Lower leg skin (tissue), 4 donors: ENCODE measurements at places on chromosomes 11 and 22.

GRCh38 chr22:44042249-44043218, 18.4 kb downstream of the PARVB start:
- DNase-seq = no peak

DNA sequence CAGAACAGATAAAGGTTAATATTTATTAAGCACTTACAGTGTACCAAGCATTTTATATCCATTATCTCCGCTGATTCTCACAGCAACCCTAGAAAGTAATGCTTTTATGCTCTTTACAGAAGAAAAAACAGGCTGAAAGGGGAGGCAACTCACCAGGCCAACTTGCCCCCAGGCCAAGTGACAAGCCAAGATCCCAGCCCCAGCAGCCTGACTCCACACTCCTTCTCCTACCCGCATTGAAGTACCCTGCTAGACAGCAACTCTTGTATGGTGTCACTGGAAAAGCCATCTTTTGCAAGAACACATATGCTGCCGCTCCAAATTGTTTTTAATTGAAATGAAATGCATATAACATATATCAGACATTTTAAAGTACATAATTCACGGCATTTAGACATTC, 25.6 kb downstream of the SMCO4 start:
- no peak for DNase-seq

DNA sequence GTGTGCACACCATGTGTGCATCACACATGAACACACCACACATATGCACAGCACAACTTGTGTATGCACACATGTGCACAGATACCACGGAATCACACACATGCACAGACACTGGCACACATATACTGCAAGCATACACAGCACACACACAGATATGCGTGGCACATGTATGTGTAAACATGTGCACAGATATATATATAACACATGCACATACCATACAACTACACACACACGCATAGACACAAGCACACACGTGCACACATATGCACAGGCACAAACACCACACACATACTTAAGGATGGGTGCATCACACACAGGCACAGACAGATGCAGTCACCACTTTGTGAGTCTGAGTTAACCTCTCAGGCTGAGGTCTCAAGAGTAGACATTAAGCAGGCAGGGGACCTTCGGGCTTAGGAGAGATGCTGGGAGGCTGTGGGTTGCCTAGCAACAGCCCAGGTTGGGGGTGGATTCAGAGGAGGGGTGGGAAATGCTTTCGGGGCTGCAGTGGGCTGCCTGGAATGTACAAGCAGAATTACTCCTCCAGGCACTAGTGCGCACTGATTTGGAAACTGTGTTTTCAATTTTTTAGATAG, 82.9 kb downstream of the MYO18B start:
- no peak for DNase-seq

GRCh38 chr22:39405346-39406085, 5.9 kb downstream of the TAB1 start:
- no peak for DNase-seq

DNA sequence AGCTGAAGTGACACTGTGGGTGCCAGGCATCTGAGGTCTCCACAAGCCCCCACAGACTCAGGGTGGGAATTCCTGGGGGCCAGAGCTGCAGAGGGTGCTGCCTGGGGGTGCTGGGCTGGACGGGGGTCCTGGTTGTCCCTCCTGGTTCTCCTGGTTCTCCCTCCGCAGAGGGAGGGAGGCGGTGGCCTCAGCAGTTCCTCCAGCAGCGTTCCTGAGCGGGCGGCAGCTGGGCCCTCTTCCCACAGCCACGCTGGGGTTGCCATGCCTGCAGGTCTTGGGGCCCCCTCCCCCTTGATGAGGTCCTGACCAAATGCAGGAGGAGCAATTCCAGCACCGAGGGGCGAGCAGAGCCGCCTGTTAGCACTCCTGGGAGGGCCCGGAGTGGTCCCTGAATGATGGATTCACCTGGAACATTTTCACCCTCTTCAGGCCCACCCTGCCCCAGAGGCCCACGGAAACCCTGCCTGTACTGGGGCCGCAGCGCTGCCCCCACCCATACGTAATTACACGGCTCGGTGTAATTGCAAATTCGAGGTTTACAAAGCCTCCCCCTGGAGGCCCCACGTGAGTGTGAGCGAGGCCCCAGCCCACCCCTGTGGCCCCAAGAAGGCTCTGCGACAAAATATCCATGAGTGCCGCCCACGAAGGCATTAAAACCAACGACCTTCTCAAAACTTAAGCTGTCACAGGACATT, 635 bp downstream of the C11orf21 start:
- DNase-seq = peak; percentile 84

- no peak for DNase-seq
Measured at GRCh38 chr11:94059065-94059464, 37.9 kb downstream of the HEPHL1 start.

DNA sequence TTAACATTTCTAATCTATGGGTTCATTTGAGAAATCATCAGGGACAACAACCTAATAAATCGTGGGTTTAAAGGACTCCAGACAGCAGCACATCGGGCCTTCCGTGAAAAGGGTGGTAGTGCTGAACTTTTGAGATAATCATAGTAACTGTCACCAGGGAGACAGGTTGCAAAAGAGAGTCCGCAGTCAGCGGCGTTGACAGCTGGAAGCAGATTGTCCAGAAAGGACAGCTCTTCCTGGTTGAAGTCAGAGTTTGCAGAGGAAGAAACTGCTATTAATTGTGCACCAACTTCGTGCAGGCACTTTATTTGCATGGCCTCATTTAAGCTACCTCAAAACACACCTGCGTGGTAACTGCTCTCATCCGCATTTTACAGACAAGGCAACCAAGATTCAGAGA, 20.5 kb upstream of the ISX start:
- DNase-seq = no peak

GRCh38 chr11:79661373-79661772, 220.5 kb upstream of the TENM4 start:
- DNase-seq = no peak
